ENCODE measurements at places on chromosomes 11 and 22.

- DNase-seq = no peak
These were observed 69.3 kb downstream of the CEP164 start for GRCh38 chr11:117396970-117397369.

- DNase-seq = no peak
These were observed 31.6 kb downstream of the NTM start for GRCh38 chr11:131402040-131402439.

- no peak for DNase-seq
These were observed 6.7 kb downstream of the HPX start for GRCh38 chr11:6433998-6434660.

DNA sequence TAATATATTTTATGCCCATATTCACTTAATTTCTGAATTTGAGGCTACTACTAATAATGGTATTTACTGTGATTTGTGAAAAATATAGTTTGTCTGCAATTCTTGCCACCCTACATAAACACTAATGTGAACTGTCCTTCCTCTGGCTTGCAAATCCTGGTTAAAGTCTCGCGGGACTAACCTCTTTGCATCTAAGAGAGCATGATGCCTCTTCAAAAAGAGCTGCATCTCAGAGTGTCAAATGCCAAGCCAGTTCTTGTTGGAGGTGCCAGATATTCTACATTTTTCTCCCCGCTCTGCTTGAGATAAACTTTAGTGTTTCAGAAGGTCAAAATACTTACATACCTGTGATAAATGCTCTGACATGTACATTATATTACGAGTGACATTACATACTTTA, 2.1 kb downstream of the ARHGAP42 start:
- no peak for DNase-seq

- no peak for DNase-seq
These were observed 10.8 kb upstream of the CYP2R1 start for GRCh38 chr11:14902650-14903350.

DNA sequence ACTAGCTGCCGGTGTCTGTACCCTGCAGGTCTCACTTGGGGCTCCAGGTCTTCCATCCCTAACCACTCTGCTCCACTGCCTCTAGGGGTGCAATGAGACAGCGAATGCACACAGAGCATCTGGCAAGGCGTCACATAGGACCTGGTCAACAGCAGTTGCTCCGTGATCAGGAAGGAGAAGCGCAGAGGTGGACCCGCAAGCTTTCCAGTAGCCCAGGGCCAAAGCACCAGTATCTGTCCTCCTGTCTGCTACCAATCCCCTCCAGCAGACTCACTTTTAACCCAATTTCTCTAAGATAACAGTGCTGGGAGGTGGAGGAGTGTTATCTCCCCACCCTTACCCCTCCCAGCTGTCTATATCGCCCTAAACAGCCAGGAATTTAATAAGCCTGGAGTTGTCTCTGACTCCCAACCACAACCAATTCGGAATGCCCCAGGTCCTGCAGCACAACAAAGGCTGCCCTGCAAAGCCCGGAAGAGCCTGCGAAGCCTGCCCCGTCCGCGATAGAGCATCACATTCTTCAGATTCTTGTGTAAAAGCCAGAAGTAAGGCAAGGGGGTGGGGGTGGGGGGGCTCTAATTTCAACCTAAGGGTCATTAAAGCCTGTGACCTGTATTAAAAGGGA, 19.3 kb downstream of the MYH9 start:
- no peak for DNase-seq

DNA sequence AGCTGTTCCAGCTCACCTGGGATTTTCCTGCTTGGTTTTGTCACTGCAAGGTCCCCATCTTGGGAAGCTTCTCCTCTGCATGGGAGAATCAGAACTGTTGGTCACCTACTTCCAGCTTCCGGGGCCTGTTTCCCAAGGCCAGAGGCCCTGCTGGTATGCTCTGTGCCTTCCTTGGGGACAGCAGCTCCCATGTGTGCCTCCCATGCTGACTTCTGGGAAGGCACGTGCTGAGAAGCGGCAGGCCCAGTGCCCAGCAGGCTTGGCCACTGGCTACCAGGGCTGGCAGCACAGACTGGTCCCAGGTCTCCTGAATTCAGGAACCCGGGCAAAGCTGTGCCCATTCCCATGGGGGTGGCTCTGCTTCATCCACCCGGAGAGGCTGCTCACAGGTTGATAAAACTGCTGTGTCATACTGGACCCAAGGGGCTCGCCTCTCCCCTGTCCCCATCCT, 33.8 kb downstream of the MYEOV start:
- no peak for DNase-seq

DNA sequence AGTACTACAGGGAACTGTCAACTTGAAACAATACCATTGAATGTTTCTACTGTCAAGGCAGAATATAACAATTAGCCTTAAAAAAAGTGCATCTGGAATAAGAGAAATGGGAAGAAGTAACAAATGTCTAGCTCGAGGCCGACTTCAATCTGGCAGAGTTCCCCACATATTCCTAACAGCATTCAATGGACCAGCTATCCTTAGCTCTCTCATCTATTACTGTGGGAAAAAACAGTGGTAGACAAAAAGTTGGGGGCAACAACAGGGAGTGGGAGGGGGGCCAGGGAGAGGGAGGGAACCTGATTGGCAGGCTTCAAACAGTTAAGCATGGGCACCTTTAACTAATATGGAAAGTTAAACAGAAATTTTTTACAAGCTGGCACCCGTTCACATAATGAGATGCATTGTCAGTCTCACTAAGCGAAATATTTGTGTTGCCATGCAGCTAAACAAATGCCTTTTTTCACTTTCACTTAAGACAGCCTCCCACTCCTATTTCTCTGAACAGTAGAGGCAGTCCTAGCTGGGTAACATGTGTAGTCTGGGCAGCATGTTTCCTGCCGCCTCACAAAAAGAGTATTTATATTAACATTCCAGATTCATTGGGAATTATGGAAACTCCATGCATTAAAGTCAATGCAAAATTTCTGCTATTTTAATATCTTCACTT, 62.2 kb upstream of the SOX6 start:
- no peak for DNase-seq

DNA sequence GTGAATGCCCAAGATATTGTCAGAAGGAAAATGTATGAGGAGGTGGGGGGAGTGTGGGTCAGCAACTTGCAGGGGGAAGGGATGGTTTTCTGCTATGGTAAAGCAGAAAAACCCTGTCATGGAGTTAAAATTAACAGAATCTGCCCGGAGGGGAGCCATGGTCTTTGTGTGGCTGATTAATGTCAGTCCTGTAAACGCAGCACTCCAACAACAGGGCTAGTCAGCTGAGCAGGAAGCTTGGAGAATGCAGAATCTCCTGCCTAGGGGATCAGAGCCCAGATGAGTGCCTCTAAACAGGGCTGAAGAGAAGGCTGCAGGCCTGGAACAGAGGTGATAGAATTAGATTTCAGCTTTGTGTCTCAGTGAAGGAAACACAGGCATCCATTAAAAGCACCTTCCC, 140.9 kb upstream of the MTNR1B start:
- no peak for DNase-seq

DNA sequence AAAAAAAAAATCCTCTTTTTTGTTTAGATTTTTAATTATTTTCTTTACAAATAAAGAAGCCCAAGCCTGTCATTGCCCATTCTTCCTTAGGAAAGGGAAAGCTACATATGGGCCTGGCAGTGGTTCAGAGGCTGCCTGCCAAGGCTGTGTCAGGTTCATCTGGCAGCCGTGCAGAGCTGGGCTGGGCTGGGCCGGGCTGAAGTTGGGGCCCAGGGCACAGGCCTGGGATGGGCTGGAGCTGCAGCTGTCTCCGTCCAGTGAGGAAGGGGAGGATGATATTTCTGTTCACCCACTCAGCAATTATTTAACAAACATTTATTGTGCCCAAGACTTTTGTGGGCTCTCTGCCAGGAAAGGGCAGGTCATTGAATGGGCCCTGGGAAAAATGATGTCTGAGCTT, 4.6 kb downstream of the PRR5L start:
- no peak for DNase-seq

DNA sequence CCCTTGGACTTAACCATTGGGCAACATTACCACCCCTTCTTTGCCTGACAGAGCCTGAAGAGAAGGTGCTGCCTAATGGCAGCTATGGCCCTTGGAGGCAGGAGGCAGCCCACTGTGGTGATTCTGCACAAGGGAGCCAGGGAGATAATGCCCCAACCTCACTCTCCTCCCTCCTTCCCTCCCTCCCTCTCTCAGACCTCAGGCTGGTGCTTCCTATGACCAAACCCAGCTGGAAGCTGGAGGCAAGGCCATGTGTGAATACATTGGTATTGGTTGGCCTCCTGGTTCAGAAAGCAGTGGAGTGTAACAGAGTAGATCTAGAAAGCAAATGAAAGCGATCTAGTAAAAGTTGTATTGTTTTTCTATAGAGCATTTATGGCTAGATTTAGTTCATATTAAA, 233.1 kb downstream of the CSNK2A3 start:
- DNase-seq = no peak

- DNase-seq = no peak
These were observed 6.6 kb downstream of the PARVB start for GRCh38 chr22:44030702-44031082.

- DNase-seq = no peak
These were observed 1518.2 kb upstream of the TENM4 start for GRCh38 chr11:80958987-80959386.

GRCh38 chr11:45335434-45335833, 49.3 kb upstream of the SYT13 start:
- DNase-seq = no peak

- DNase-seq = no peak
These were observed 4.2 kb downstream of the MRGPRF start for GRCh38 chr11:69008737-69009440.

- DNase-seq = no peak
These were observed 57.2 kb downstream of the SBF2 start for GRCh38 chr11:10236840-10237239.

GRCh38 chr11:20162824-20163782, 2.8 kb upstream of the DBX1 start:
- no peak for DNase-seq

GRCh38 chr11:84564867-84565184, 1062.3 kb downstream of the DLG2 start:
- no peak for DNase-seq

DNA sequence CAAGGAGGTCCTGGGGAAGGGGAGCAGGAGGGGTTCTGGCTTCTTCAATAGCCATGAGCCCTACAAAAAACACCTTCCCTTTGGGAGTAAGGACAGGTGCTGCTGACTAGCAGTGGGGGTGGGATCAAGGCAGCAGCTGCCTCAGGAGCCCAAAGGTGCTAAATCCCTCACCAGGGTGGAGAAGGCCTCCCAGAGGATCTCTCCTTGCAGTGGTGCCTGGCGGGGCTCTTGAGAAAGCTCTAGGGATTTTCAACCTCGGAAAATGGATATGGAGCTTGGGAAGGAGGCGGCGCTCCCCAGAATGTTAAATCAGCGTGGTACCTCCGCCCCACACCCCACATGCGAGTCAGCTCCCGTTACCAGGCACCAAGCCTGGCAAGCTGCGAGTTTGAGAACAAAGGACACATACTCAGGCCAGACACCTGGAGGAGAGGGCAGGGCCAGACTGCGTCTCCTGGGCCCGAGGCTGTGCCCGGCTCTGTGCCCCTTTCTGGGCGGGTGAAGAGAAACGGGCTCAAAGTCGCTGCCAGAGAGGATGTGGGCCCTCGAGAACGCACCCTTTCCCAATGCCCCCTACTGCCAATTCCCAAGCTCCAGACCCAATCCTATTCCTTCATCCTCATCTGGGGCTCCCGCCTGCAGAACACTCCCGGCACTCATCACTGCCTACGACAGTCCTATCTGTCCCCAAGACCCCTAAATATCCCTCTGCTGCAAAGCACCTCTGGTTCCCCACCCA, 139.0 kb downstream of the BRD1 start:
- no peak for DNase-seq

DNA sequence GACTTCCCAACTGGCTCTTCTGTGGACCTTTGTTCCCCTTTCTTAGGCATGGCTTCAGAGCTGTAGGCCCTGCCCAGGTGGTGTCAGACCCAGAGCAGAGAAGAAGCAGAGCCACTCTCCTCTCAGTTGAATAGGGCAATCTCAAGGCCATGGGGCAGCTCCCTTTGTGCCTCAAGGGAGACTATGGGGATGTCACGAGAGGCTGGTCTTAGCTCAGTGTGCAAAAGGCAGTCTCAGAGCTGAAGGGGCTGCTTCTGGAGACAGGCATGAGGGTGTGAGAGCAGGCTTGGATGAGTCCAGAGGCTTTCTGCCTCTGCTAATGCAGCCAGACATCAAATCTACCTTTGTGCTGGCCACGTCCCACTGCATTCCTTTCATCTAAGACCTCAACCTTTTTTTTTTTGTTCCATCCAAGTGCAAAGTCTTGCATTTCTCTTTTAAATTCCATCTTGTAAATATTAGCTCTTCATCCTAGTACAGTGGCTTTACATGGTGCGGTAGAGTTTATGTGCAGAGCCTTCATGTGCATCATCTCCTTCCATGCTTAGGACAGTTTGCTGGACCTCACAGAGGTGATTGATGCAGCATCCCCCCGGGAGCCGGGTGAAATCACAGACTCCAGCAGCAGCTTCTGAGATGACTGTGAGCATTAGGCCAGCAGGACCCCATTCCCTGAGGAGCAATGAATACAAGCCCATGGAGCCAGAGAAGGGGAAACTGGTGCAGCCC, 34.2 kb upstream of the FCHSD2 start:
- DNase-seq = no peak

- DNase-seq = no peak
These were observed 84.6 kb upstream of the TOP3B start for GRCh38 chr22:22067192-22067591.

GRCh38 chr11:59283825-59284772, 71.4 kb upstream of the MPEG1 start:
- peak; percentile 10 for DNase-seq

- DNase-seq = no peak
These were observed 39.7 kb upstream of the GLYAT start for GRCh38 chr11:58771458-58771855.

DNA sequence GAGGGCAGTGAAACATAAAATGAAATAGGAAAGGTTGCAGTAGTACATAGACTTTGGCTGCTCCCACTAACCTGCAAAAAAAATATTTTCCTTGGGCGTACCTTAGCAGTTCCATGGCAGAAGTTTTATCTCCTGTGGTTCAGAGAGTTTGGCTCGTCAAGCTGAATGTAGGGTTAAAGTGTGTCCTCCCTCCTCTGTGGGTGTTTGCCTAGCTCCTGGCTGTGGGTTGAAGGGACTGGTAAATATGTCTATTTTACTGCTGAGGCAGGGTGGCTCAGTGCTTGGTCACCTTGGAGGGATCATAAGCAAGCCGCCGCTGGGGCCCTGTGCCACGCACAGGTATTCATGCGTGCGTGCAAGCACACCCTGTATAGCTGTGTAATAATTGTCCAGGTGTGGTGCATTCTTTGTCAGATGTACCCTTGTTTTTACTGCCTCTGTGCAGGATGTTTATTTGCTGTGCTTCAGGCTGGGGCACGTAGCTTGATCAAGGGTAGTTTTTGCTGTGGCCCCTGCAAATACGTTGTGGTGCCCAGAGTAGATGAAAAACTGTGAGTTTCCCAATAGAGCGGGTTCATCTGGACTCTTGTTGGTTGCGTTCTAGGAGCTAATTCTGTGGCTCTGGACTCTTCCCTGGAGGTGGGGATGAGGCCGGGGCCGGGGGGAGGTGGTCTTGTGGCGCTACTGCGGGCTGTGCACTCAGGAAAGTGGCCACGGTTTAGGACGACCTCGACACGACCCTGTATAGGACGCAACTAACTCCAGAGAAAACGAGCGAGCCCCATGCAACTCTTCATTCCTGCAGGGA, 732 bp upstream of the SORL1 start:
- DNase-seq = no peak

- DNase-seq = no peak
These were observed 268.4 kb downstream of the FAM76B start for GRCh38 chr11:95521133-95521542.

GRCh38 chr11:111148953-111149352, 96.6 kb upstream of the POU2AF2 start:
- DNase-seq = no peak
